Stimulated activated CD8-positive, alpha-beta memory T cell treated with anti-CD3 and anti-CD28 coated beads, Interleukin-4, amount 100 ng/mL, for 48 hours (primary cell): ENCODE measurements at places on chromosomes 2 and 18.
A peak's percentile ranks its signal among the peaks of the same experiment; 100 is the strongest.

GRCh38 chr2:208407667-208408066 lies 1.1 kb downstream of the PTH2R start:
- DNase-seq, result no peak

GRCh38 chr2:216404010-216404618 lies 8.2 kb upstream of the SMARCAL1 start:
- peak; percentile 70 for DNase-seq

DNA sequence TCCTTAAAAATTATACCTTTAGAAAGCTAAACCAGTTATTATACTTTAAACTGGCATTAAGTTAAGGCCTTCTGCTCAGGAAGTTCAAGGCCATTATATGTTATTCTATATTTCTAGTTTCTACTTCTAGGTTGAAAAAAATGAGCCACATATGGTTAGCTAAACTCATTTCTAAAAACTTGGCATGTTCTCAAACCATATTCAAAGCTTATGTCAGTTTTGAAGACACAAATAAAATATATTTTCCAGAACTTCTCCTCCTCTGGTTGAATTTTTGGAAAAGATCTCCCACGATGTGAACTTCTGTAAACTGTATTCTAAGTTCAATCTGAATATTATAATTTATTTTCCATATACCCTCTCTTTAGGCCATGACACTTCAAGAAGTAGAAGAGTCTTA lies 103.5 kb downstream of the NYAP2 start:
- DNase-seq, result no peak

- DNase-seq, result no peak
Measured at GRCh38 chr18:5455674-5456073, 88.1 kb downstream of the EPB41L3 start.

GRCh38 chr18:58593938-58594337 lies 35.0 kb downstream of the ALPK2 start:
- DNase-seq, result no peak

DNA sequence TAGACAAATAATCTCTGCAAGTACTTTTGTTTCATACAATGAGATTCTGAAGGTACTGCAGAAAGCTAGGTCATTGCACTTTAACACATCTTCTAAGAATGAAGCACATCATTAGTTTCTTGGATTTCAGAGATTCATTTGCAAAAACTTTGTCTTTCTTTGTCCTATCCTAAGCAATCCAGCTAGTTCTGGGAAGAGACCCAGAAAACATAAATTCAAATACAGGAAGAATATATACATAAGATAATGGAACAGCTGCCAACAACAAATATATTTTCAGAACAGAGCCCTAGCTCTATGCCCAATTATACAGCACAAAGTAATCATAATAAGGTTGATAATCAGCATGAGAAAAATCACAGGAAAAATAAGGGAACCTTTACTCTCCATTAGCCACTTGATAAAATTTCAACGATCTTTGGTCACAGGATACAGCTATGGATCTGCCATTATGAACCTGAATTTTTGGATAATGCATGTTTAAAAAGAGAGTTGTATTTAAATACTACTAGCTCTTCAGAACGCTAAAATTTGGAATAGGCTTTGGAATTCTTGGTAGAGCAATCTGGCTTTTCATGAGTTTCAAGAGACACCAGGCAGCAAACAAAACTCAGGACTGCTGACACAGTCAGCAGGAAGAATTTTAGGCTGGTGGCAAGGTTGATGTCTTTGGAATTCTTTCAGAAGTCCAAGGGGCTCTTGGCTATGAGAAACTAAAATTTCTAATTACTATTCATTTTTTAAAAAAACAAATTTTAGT lies 250.4 kb upstream of the SMIM21 start:
- DNase-seq, result no peak
